ENCODE measurements at places on chromosomes 11 and 22.

DNA sequence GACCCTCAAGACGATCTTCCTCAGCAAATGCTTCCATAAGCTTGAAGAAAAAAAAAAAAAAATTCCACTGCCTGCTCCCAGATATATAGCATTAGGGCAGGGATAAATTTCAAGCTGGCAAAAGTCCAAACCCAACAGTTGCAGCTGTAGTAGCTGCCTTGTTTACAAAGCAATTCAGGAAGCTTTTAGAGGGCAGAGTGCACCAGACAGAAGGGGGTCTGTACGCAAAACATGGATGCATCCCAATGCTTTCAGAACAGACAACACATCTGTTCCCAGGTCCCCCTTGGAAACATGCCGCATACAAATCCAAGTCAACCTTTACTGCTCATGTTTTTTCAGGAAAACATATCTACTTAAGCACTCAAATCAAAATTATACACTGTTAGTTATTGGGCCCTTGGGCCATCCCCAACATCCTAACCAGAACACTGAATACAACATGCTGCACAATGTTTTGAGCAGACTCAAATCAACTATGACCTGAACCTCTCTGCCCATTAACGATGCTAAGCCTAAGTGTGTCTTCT lies 94.5 kb downstream of the CADM1 start:
- peak; percentile 95 for DNase-seq

DNA sequence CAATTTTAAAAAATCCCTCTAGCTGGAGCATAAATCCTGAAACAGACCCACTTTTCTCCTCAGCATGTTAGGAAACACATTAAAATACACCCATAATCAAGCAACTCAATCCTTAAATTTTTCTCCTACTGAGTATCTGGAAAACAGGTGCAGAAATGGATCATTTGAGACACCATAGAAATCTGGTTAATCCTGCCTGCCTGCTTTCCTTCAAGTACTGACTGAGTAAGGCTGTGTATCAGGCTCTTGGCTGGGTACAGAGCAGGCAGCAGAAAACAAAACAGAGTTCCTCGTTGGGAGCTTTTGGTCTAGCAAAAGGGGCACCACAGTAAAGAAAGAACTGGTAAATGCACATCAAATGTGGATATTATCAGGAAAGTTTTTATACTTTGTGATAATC lies 1.9 kb downstream of the KCNQ1OT1 start:
- no peak for DNase-seq

DNA sequence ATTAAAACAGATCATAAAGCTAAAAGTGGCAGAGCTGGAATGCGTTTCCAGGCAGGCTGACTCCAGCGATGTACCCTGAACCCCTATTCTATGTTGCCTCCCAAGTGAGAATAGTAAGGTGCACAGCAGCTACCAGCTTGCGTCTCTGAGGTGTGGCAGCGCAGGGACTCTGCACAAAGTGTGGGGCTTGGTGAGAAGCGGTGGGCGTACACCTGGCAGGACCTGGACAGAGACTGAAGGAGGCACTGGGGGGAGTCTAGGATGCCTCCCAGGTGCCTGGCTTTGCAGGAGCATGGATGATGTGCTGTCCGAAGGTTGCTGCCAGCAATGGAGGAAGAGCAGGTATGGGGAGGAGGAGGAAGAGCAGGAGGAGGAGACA lies 42.9 kb downstream of the AMPD3 start:
- no peak for DNase-seq

DNA sequence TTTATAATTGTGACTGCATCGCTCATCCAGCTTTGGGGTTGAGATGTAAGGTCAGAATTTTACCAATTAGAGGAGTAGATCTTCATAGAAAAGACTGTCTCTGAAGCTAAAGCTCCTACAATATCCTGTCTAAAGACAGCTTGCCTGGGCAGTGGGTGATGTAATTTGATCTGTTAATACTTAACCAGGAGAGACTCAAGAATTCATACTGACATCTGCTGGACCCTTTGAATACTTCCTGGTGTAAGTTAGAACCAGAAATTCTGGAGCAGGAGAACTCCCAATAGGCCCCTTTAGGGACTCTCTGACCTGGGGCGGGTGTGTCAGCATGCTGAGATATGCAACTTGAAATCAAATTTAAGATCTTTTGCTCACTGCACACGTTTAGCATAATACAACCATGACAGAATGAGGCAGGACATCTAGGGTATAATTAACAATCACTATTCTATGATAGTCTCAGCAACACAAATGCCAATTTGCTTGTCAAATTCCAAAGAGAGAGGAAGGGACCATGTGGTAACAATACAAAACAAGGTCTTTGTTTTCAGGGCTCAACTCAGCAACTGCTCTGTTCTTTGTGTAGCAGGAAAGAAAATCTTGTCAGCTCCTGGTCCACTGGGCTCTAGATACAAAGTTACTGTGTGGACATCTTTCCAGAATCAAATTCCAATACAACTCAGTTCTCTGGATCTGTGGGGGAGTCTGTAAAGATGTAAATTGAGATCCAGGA lies 143.9 kb downstream of the INSC start:
- peak; percentile 84 for DNase-seq

GRCh38 chr22:27286711-27287110 lies 514.8 kb downstream of the MN1 start:
- no peak for DNase-seq

DNA sequence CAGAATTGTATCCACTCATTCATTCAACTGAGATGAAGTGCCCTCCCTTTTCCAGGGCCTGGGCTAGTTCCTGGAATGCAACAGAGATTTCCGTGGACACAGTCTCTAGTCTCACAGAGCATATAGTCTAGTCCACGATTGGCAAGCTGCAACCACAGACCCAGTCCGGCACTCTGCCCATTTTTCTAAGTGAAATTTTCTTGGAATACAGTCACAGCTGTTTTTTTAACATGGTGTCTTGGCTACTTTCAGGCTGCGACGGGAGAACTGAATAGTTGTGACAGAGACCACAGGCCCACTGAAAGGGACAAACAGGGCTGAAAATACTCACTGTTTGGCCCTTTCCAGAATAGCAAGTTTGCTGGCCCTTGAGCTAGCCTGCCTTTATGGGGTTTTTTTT lies 29.2 kb downstream of the ALG12 start:
- no peak for DNase-seq

GRCh38 chr11:123122341-123122740 lies 60.4 kb upstream of the HSPA8 start:
- DNase-seq = no peak

DNA sequence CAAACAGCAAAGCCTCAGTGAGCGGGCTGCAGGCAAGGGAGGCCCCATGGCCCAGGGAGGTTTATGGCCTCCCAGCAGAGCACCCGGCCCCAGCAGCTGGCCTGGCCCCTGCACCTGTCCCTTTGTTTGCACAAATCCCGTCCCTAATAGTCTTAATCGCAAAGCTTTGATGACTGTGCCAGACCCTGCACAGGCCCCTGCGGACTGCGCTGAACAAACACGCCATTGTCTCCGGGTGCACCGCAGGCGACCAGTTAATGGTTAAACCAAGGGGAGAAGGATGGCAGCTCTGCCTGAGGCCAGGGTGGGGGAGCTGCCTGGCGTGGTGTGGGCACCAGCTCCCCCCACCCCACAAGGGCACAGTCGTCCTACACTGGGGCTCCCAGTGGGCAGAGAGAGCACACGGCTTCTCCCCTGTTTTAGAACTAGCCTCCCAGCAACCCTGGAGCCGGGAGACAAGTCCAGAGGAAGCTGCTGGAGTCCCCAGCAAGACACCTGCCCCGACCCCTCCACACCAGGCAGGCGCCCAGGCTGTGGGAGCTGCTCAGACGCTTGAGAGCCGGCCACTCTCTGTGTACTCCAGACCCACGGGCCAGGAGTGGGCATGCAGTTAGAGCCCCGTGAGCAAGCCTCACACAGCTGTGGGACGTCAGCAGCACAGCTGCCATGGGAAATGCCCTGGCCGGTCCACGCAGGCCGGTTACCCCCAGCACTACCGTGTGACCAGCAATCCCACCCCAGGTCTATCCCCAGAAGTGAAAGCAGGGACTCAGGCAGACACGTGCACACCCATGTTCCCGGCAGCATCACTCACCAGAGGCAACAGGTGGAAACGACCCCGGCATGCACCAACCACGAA lies 39.7 kb upstream of the TH start:
- DNase-seq = peak; percentile 89

GRCh38 chr11:27770576-27770975 lies 70.3 kb upstream of the BDNF start:
- no peak for DNase-seq

DNA sequence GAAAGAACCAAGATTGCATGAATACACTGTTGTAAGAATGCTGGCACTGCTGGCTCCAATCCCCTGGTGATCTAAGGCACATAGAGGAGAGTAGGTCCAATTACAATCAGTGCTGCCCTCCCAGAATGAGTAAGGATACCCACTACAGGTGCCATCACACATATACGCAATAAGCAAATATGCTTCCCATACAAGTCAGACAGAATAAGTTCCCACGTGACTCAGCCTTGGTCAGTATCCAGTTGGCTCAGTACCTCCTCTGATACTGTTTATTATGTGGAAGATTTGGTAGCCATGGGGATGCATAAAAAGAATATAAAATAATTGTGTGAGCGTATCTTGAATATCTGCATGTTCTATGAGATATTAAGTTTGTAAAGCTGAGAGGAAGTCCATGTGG lies 8.9 kb upstream of the OR2D3 start:
- DNase-seq = no peak

DNA sequence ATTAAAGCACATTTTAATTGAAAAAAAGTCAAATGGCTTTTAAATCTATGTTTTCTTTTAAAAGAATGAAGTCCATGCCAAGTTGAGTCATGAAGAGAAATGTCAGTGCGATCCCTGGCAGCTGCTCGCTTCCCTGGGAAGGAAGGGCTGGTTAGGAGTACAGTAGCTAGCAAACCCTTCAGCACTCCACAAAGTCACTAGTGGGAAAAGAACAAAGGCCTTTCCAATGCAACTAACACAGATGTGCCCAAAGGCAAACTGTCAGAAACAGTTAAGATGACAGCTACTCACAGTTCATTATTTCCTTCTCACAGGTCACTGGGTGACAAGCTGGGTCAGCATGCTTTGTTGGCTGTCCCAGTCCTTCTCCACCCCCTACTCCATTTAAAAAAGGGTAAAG lies 308.7 kb downstream of the DCDC1 start:
- no peak for DNase-seq

GRCh38 chr11:1667121-1667850 lies 29.7 kb upstream of the KRTAP5-6 start:
- DNase-seq = no peak

All from NCI-H82 (cell line).